H4 (cell line): ENCODE measurements at places on chromosomes 6 and 20.

- no peak for DNase-seq
These were observed 7.9 kb upstream of the ARMC12 start for GRCh38 chr6:35728683-35729678.

GRCh38 chr6:167766986-167767714, 59.6 kb upstream of the AFDN start:
- DNase-seq, result no peak

GRCh38 chr20:58450254-58450653, 61.2 kb downstream of the VAPB start:
- no peak for DNase-seq

- no peak for DNase-seq
These were observed 1418.7 kb downstream of the GRIK2 start for GRCh38 chr6:102812242-102812641.

DNA sequence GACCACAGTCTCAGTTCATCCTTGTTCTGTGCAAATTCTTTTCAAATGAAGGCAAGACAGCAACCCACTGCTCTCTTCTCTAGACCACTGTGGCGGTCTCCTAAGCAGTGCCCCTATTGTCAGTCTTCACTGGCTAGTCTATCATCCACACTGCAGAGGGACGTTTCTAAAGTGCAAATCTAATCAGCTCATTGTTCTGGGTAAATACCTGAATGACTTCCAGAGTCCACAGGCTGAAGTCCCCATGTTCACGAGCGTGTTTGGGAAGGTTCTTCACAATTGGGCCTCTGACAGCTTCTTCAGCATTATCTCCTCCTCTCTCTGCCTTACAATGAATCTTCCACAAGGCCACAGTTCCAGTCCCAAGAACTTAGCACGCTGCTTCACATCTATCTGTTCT, 73.2 kb downstream of the LAMA4 start:
- DNase-seq, result no peak
